WERI-Rb-1 (cell line): ENCODE measurements at places on chromosomes 3 and 15.

DNA sequence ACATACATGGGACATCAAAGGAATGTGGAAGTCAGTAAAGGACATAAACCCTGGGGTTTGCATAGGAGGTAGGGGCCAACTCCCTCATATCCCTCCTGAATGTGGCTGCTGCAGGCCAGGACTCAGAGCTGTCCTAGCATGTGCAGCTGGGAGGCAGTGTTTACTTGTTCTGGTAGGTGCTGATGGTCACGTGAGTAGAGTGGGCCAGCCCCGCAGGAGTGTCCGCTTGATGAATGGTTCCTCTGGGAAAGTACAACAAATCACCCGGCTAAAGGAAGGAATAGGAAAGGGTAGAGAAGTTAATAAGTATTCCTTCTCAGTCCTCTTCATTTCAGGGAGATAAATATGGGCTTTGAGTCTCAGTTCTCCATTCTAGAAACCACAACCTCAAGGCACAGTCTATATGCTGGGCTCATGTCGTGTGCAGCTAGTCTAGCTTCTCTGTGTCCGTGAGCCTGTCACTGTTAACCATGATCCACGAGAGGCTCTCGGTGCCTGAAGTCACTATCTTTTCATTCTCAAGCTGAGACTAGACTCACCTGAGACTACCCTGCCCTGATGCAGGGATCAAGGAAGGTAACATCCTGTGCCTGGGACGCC, 17.9 kb downstream of the RIOX2 start:
- DNase-seq = no peak

GRCh38 chr3:112138219-112138969, 5.3 kb upstream of the GCSAM start:
- DNase-seq = no peak

DNA sequence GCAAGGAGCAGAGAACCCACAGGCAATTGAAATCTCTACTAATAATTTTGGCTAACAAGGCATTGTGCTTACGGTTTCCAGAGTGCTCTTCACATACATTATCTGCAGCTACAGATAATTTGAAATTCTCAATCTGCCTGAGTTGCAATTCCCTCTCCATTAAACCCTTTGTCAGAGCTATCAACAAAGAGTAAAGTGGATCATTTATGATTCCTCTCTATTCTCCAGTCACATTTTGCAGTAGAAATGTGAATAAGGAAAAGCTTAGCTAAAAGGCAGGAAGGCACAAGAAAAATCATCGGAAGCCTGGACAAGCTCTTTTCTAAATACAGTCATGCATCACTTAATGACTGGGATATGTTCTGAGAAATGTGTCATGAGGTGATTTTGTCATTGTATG, 49.6 kb downstream of the FAM98B start:
- DNase-seq = no peak

DNA sequence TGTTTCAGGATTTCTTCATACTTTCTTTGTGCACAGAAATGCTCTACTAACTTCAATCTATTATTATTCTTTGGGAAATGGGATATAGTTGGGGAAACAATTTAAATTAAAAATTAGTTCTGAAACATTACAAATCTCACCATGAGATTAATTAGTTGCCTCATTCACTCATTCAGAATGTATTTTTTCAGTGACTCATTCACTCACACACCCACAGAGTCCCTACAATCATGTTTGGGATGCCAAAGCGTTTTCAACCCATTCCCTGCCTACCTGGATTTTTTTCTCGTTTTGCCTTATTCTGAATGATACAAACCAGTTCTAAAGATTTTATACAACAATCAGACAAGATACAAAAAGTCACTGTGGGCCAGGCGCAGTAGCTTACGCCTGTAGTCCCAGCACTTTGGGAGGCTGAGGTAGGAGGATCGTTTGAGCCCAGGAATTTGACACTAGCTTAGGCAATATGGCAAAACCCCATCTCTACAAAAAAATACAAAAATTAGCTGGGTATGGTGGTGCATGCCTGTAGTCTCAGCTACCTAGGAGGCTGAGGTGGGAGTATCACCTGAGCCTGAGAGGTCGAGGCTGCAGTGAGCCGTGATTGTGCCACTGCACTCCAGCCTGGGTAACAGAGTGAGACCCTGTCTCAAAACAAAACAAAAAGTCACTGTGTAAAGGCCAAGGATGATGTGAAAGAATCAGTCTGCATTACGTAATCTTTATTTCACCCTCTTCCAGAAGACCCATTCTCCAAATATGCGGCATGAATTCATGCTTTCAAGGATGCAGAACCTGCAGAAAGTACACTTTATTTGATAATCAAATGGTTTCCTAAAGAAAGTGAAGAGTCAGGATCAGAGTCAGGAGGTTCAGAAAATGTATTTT, 34.8 kb upstream of the ARHGEF3 start:
- DNase-seq = no peak

GRCh38 chr15:69663441-69663840, 210.8 kb downstream of the RPLP1 start:
- no peak for DNase-seq

GRCh38 chr3:111548092-111548491, 6.1 kb downstream of the CD96 start:
- no peak for DNase-seq

GRCh38 chr15:28289694-28290463, 32.1 kb downstream of the HERC2 start:
- DNase-seq = no peak

GRCh38 chr3:41431386-41431785, 232.1 kb downstream of the CTNNB1 start:
- no peak for DNase-seq

DNA sequence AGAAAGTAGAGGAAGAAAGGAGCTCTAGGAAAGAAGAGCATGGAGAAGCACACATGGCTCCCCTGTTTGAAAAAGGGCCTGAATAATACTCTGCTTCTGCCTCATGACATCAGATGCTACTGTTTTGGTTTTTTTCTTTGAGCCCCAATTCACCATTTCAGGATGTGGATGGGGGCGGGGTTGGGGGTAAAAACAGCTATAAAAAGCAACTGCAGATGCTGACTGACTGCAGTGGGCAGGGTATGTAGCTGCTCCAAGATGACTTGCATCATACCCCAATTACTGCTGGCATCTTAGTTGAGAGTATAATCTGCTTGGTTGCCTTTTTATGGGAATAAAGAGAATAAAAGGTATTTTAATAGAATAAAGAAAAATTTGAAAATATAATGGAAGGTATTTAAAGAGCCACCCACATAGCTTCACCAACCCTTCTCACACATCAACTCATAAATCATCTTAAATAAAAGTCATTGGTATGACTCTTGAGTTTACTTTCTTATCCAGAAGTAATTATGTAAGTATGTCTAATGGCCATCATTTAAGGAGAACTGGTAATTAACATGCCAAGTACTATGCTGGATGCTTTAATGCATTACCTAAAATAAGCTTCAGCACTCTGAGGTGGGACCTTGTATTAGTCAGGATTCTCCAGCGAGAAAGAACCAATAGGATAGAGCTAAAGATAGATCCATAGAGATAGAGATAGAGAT, 36.4 kb upstream of the TMEM45A start:
- no peak for DNase-seq

DNA sequence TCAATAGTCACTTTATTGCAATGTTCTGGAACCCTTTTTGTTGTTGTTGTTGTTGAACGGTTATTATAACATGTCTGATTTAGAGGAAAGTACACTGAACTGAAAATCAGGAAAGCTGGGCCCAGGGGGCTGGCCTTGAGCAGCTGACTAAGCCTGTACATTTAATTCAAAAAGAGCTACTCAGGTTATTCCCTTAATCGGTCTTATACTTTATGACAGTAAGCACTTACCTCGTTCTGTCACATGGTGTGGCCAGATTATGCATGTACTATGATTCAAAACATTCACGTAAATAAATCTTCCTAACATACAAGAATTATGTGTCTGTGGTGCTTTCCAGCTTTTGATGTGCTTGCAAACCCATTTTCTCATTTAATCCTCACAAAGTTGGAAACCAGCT, 382.5 kb upstream of the TPRG1 start:
- no peak for DNase-seq

DNA sequence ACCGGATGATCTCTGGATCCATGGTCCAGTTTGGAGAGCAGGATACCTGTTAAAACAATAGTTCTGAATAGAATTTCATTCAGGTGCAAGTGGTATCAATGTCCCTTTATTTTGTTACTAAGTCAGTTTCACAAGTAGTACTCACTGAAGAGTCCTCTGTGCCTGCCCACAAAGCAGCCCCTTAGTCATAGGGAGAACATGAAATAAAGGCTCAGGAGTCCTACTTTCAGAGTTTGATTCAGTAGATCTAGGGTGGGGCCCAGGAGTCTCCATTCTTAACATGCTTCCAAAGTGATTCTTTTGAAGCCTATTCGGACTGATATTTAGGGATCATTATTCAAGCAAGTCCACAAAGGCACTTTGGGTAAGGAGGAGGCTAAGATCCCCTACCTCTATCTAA, 79.8 kb upstream of the ACKR4 start:
- DNase-seq = no peak

DNA sequence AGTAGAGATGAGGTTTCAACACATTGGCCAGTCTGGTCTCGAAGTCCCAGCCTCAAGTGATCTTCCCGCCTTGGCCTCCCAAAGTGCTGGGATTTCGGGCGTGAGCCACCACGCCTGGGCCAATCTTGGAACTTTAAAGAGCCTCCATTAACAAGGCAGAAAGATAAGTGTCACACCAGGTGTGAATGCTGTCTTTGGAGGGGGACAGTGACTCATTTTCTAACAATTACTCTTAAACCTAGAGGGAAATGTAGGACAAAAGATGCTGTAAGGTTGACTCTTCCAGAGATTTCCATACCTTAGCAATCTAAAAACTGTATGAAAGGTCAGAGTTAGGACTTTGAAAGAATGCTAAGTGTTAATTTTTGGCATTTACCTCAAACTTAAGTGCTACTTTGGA, 84.9 kb downstream of the FNDC3B start:
- DNase-seq = no peak

- DNase-seq = no peak
These were observed 15.9 kb upstream of the SH3BP5 start for GRCh38 chr3:15348246-15348645.

DNA sequence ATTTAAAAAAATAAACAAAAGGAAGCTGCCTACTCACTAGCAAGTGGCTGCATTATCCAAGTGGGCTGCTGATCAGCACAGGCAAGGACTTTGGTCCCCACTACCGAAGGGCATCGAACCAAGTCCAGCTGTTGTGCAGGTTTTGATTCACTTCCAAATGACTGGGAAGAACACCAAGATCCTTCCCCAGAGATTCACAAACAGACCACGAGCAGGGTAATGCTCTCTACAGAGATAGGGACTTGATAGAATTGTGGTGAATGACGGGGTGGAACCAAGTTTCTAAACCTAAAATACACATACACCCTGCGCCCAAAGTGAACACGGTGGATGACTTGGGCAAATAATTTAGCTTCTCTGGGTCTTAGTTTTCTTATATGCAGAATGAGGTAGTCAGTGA, 203.7 kb upstream of the ICE2 start:
- DNase-seq = no peak

DNA sequence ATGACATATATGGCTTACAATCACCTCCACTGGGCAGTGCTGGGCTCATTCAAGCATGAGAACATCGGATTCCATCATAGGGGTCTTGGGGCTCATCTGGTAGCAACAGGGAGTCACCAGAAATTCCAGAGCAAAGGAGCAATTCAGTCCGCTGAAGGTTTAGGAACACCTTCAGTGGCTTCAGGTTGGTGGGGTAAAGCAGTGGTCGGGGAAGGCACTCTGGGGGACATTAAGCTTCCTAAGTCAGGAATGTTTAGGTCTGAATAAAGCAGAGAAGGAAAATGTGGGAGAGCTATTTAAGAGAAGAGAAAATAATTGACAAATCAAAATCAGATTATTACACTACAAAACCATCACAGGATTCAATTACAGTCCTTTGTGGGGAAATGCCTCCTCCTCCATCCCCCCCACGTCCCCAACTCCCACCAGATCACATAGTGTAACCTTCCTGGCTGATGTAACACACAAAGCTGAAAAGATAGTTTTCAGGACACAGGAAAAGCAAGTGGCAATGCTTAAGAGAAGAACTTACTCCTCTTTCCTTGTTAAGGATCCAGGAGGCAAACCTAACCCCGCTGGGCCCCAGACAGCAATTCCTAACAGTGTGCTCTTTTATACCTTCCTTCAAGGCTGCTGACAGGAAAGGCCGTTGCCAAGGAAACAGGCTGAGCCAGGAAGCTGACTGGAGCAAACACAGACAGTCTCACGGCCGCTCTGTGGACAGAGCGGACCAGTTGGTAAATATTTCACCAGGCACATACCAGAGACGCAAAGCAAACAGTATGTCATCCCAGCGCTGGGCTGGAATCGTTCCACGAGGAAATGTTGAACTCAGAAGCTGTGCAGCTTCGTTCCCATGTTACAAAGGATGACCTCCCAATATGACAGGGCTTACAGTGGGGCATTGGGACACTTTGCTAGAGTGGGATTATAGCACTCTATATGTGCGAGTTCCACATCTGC, 57.5 kb upstream of the LMCD1 start:
- DNase-seq = peak; percentile 39

- DNase-seq = peak; percentile 33
These were observed 50.6 kb downstream of the GMNC start for GRCh38 chr3:190811775-190812480.

DNA sequence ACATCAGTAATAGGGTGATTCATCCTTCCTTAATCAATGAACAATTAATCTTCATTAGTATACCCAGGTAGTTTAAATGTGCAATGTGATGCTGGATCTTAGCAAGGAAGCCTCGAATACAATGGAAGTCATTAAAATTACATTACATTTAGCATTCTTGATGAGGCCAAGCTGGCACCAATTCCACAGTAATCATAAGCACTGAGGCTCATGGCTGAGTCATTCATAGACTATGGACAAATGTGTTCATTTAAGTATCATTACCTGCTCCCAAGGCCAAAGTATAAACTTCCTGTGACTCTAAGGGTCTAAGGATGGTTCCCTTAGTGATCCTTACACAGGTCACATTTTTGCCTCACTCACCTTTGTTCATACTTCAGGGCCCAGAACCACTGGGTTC, 266.4 kb upstream of the CDIN1 start:
- no peak for DNase-seq

GRCh38 chr15:40081691-40082194, 26.9 kb downstream of the BMF start:
- DNase-seq = peak; percentile 62

DNA sequence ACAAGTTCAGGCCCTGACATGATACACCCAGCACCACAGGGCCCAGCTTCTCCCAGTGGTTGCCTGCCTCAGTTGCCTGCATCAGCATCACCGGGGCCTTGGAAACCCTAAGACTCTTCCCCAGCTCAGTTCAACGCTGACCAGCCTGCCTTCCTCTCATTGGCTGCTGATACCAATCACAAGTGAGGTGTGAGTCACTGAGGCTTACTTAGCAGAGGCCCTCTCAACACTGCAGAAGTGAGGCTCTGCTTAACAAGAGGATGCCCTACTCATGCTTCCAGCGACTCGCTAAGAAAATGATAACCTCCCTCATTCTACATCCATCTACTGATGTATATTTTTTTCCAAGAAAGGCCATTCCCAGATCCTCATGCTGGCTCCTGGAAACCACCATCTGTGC, 151.9 kb downstream of the ADAMTS17 start:
- DNase-seq = no peak

GRCh38 chr3:64000453-64001055, 22.7 kb downstream of the PSMD6 start:
- DNase-seq = no peak

GRCh38 chr3:56616478-56617006, 59.6 kb downstream of the CCDC66 start:
- no peak for DNase-seq

GRCh38 chr3:126293370-126294082, 63.7 kb downstream of the KLF15 start:
- no peak for DNase-seq
